ENCODE measurements at places on chromosomes 2 and 18.

DNA sequence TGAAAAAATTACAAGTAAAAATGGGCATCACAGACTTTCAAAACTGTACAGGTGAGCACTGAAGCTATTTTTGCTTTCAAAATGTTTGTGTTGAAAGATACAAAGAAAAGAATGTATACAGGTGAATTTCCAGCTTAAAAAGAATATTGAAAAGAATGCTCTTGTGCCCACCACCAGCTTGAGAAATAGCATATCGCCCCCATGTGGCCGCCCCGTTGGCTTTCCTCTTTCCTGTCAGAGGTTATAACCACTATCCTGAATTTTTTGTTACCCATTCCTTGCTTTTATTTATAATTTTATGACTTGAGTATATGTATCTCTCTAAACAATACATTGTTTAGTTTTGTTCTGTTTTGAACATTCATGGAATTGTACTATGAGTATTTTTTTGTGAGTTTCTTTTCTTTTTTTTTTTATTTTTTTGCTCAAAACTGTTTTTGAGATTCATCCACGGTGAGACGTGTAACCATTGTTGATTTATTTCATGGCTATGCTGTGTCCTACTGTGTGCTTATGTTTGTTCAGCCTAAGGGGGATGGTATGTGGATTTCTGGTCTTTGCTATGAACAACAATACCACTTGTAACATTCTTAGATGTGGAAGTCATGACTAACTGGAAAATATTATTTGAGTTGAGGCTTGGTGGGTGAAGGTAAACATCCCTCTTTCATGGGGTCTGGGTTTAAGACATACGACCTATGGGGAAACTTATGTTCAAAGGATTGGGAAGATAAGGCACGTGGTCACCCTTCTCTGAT lies 11.6 kb downstream of the TRPM8 start:
- no peak for DNase-seq

DNA sequence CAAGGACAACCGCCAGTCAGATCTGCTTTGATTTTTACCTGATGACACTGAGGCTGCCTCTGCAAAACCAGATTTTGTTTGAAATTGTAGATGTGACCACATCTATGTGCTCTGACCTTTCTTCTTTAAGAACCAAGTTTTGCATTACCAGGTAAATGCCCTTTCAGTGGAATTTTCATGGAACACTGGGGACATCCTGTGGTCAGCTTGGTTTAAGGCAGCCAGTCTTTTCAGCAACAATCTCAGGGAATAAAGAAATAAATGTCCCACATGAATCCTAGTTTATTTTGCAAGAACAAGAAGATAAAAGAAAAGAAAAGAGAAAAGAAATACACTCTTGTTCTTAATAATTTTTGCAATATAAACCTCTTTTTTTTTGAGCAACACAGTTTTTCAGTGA lies 90.6 kb downstream of the POU3F3 start:
- DNase-seq, result no peak

GRCh38 chr2:175218551-175218950 lies 37.0 kb upstream of the ATP5MC3 start:
- no peak for DNase-seq

DNA sequence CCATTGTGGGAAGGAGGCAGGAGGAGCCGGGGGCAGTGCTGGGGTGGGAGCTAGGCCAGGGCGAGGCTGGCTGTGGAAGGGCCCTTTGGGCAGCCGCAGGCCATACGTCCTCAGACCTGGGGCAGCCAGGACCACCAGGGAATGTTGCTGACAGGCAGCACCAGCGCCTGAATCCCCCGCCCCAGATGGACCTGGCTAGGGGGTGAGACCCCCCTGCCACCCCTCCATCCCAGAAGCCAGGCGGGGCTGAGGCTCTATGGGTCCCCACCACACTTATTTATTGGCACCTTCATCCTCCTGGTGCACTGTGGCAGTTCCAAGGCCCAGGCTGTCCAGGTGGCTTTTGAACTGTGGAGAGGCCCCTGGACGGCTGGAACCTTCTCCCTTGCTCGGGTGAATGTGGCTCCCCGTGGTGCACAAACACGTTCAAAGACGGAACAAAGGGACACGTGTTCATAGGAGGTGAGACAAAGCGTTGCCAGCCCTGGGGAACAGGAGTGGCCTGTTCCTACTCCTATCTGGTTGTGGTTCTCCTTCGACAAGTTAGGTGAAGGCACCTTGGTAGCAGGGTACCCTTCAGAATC lies 35.1 kb downstream of the RAMP1 start:
- no peak for DNase-seq

GRCh38 chr18:8835521-8835953 lies 130.2 kb downstream of the MTCL1 start:
- DNase-seq, result no peak

GRCh38 chr2:9658972-9659371 lies 28.2 kb upstream of the YWHAQ start:
- no peak for DNase-seq

DNA sequence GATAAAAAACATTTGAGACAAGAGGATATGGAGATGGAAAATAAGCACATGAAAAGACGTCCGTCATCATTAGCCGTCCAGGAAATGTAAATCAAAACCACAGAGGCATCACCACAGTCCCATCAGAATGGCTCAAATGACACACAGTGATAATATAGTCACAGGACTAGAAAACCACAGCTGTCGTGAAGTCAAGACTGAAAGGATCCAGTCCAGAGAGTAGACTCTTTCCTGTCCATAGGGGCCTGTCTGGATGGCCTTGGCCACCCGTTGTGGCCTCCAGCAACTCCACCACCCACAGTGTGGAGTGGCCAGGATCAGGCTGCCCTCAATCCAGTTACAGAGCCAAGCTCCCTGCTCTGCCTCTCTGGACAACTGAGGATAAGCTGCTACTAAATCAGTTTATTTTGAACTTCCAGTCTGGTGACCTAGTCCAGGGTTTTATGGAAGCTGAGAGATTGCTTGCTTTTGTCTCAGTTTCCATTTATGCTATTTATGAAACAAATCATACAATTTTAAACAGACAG lies 60.4 kb downstream of the RHOB start:
- no peak for DNase-seq

DNA sequence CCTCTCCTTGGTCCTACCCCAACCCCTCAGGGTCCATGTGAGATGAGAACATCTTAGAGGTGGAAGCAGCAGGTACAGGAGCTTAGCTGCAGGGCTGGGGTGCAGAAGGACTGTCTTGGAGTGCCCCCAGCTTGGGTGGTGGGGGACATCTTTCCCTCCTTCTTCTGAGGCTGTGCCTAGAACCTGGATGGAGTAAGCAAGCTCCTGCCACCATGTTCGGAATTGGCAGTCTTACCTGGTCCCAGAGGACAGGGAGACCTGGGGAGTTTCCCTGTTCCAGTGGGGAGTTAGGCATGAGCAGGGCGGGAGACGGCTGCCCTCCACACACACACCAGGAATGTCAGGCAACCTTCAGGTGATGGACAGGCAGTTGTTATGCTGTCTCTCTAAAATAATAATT lies 131.0 kb upstream of the COPS8 start:
- no peak for DNase-seq

DNA sequence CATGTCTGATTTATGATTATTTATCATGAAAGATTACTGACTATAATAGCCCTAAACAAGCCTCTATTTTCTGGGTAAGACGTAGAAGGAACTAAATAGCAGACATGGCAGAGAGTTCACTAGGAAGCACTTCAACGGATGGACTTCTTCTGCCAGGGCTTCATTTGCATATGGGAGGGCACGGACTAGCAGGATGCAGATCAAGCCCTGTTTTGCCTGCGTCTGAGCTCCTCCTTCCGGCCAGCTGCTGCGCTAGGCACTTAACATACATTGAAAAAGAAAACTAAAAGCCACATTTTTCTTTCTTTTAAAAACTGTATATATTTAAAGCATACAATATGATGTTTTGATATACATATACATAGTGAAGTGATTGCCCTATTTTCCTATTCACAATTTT lies 340.0 kb upstream of the MEX3C start:
- DNase-seq, result no peak

GRCh38 chr2:85213404-85213803 lies 80.2 kb downstream of the TCF7L1 start:
- DNase-seq, result no peak

DNA sequence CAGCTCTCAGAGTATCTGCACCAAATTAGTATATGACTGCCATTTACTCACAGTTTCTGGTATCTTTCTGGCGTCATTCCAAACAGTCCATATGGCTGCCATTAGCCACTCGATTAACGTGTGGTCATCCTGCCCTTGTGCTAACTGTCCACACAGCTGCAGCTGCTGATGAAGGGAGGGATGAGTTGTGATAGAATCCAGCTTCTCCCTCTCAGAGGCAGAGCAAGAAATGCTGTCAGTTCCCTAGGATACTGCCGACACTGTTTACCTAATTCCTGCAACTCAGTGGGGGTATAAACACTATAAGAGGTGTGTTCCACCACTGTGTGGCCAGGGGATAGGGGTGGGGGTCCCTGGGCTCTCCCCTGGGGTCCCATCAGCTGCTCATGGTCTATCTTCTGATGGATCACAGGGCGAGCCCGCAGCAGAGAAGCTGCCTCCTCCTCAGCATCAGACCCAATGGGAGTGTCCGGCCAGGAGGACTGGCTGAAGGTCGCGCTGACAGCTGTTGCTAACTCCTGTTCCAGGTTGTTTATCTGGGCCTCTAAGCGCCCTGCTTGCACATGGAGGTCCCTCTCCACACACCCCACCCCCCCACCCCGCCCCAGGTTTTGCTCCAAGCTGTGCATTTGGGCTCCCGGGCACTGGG lies 17.3 kb upstream of the KLHL23 start:
- no peak for DNase-seq

GRCh38 chr18:39611381-39612100 lies 2045.9 kb upstream of the CELF4 start:
- no peak for DNase-seq

- DNase-seq, result no peak
Observed at GRCh38 chr2:44935729-44936098, 5.8 kb upstream of the SIX3 start.

DNA sequence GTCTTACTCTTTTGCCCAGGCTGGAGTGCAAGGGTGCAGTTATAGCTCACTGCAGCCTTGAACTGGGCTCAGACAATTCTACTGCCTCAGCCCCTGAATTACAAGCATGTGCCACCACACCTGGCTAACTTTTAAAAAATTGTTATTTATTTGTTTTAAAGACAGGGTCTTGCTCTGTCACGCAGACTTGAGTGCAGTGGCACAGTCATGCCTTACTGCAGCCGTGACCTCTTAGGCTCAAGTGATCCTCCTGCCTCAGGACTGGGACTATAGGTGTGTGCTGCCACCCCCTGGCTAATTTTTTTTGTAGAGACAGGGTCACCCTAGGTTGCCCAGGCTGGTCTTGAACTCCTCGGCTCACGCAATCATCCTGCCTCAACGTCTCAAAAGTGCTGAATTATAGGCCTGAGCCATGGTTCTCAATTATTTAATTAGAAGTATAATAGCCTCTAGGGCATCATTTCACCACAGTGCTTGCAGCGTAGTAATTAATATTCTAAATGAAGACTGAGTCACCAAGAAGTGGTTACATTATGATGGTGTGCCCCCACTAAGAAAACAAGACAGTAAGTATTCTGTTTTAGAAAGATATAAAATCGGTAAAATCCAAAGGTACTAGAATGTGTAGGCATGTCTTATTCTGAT lies 69.6 kb downstream of the EML4 start:
- DNase-seq, result peak; percentile 14

DNA sequence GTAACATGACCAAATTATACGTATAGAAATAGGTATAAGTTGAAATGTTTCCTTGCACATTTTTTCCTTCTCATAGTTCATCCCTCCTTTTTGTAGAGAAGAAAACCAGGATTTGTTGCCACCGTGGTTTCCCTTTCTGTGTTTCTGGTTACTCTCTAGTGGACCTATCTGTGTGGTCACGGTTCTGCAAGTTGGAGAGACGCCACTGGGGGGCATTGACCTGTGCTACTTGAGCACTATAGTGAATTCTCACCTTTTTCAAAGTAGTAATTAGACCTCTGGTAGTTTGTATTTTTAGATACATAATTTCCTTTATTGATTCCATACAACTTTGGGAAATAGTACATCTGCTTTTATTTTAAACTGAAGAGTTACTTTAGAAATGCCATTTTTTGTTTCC lies 444.8 kb downstream of the PTPRM start:
- DNase-seq, result no peak

- DNase-seq, result no peak
Observed at GRCh38 chr2:176683618-176684111, 414.4 kb downstream of the MTX2 start.

DNA sequence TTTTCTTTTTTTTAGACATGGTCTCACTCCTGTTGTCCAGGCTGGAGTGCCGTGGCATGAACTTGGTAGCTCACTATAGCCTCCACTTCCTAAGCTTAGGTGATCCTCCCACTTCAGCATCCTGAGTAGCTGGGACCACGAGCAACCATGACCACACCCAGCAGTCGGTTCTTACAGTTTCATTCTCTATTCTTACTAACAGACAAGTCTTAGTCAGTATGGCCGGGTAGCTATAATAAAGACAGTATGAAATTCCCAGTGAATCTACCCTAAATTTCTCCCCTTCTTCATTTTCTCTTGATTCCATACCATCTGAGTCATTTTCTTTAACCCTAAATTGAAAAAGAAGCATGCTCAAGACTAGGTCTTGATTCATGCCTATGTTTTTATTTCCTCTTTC lies 775.3 kb upstream of the NRXN1 start:
- DNase-seq, result no peak

- no peak for DNase-seq
Observed at GRCh38 chr2:71630454-71631328, 177.3 kb downstream of the DYSF start.

DNA sequence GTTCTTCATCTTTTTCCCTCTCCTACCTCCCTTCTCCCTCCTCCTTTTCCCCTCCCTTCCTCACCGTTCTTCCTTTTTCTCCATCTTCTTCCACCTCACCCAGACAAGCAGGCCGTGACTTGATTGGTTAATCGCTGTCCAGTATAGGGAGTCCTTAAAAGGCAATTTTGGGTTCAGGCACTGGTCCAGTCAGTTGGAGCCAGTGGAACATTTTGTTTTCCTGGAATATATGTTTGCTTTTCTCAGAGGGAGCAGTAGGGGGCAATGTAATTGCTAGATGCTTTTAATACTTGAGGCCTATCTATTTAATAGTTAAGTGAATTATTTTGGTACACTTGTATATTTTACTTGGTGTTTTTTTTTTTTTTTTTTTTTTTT lies 15.0 kb downstream of the ELAC1 start:
- no peak for DNase-seq

GRCh38 chr2:134307334-134307733 lies 53.5 kb downstream of the MGAT5 start:
- DNase-seq, result no peak

DNA sequence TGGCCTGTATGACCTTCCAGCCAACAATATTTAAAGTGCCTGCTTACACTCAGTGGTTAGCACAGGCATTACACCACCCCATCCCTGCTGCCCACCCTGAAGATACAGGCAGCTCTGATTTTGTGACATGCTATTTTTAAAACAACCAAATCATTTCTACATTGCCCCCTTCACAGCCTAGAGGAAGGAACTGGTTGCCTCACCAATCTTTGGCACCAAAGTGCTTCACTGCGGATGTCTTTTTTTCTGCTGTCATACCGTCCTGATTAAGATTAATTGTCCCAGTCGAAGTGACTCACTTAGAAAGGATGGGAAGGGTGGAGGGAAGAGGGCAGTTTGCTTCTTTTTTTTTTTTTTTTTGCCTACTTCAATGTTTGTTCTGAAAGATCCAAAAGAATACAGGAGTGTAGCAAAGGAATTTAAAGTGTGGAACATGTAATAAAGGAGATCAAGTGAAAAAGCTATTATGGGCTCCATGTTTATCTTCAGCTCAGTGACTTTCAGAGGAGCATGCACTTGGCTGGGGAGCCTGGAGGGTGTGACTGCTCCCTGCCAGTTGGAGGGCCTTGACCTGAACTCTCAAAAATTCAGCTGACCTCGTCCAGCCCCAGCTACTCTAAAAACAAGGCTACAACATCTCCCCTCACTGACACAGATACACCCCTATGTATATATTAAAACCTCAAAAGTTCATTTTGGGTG lies 501.1 kb upstream of the TNP1 start:
- no peak for DNase-seq
